ENCODE measurements at places on chromosomes 4 and X.

- no peak for DNase-seq
Measured at GRCh38 chr4:75745161-75745560, 20.8 kb downstream of the USO1 start.

- DNase-seq = no peak
Measured at GRCh38 chrX:132664273-132664672, 175.4 kb upstream of the MBNL3 start.

- no peak for DNase-seq
Measured at GRCh38 chr4:113673450-113673849, 88.1 kb downstream of the CAMK2D start.

- DNase-seq = no peak
Measured at GRCh38 chr4:7383266-7383665, 51.5 kb downstream of the PSAPL1 start.

- DNase-seq = no peak
Measured at GRCh38 chrX:22246620-22247019, 26.1 kb upstream of the CBLL2 start.

DNA sequence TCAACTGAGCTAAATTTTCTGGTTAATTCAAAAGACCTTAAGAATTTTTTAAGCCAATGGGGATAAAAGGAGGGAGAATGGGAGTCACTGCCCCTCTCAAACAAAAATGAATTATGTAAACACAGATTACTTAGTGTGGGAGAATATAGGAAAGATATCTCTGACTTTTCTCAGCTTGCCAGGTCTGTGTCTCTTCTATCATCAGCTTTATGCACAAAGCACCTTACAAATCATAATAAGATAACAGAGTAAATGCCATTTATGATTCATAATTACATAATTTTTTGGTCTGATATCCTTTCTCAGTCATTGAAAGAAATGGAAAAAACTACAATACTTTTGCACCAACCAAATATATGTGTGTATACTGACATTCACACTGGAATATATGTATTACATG lies 604.6 kb upstream of the FAM241A start:
- DNase-seq = no peak

DNA sequence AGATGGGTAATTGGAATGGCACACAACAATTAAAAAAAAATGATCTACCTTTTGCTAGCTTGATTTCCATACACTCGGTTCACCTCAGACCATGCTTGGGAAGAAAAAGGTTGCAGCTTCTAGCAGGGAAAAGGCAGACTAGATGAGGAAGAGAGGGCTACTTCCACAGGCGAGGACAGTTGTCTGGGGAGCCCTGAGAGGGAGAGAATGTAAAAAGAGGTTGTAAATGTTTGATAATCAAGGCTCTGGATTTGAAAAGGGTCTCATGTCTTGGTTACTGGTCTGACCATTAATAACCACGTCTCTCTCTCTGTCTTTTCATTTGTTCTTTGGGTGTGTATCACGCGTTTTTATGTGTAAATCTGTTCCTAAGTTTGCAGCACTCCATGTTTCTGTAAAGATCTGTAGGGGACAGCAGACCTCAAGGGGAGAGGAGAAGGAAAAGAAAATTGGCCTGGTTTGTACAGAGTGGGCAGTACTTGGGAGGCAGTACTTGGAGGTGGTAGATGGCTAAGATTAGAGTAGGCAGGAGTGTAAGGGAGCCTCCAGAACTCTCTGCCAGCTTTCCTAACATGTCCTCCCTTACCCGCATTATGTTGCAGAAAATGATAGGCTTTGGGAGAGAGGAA lies 750 bp downstream of the ARMCX5 start:
- DNase-seq = no peak

DNA sequence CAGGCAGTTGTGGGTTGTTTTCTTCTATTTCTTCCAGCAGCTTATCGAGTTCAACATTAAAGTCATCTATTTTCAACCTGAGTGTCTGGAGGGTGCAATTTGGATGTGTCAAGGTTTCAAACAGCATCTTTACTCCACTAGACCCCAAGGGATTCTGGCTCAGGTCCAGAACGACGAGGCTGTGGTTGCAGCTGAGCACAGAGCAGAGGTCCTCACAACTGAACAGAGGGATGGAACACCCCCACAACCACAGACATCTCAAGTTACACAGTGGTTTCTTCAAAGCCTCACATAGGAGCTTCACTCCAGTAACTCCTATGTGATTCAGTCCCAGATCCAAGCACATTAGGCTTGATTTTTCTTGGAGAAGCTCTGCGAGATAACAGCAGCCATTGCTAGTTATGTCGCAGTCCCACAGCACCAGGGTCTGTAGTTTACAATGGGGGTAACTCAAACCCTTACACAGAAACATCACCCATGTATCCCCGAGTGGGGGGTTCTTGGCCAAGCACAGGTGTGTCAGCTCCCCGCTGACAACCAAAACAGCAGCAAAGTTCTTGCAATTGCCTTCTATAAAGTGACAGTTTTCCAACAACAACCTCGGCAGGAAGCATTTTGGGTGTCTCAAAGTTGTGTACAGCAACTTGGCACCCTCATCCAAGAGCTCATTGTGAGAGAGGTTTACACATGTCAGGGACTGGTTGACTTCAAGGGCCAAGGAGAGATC lies 2.8 kb downstream of the NLRP2B start:
- no peak for DNase-seq

GRCh38 chrX:31747411-31747810 lies 675.6 kb upstream of the FTHL17 start:
- no peak for DNase-seq

DNA sequence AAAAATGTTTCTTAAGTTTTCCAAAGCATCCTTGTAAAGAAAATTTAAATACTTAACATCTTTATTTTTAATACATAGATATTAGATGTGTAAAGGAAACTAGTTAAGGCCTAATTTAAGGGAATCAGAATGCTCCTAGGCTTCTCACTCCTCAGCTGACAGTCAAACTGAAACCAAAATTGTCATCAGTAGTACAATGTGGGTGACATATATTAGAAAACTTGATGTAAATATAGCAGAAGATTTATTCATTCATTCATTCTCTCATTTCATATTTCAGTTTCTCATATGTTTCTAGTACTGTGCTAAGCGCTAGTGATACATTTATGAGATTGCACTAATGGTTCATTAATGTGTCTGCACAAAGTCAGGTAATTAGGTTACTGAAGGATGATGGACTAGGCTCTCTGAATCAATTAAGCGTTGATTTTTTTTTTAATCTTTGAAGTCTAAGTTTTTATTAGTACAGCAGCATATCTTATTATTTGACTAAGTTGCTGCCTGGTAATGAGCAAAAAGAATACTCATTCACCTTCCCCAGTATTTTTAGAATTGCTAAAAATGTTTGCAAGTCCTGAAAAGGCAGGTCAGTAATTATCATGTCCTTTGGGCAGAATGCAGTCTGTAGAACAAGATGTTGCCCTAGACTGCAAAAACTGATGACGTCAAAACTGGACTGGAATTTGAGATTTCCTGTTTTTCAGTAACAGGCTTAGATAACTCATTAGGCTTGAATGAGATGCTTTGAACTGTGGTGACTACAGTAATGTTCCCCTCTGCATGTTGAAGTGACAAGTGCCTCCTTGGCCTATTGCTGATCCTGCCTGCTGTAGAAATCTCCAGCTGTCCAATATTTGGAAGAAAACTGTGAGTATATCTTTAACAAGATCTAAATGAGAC lies 128.7 kb downstream of the ARHGAP24 start:
- peak; percentile 49 for DNase-seq

- no peak for DNase-seq
Measured at GRCh38 chr4:84573385-84574068, 9.4 kb upstream of the CDS1 start.

- DNase-seq = no peak
Measured at GRCh38 chrX:115535421-115535820, 25.6 kb upstream of the PLS3 start.

DNA sequence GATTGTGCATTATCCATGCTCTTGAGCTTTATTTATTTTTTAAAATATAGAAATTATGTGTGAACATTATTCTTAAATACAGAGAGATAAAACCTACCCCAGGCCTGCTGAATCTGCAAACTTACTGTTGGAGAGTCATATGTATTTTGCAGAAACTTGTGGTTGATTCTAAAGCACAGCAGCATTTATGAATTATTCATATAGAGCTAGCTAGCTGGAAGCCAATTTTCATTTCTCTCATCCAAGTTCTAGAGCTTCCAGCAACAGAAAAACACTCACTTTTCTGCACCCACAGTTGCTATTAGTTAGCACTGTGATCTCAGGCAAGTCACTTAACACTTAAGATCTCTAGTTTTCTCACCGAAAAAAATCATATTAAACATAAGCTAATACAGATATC lies 479.5 kb upstream of the FAM47C start:
- DNase-seq = no peak

- no peak for DNase-seq
Measured at GRCh38 chr4:4396628-4397440, 9.9 kb downstream of the NSG1 start.

DNA sequence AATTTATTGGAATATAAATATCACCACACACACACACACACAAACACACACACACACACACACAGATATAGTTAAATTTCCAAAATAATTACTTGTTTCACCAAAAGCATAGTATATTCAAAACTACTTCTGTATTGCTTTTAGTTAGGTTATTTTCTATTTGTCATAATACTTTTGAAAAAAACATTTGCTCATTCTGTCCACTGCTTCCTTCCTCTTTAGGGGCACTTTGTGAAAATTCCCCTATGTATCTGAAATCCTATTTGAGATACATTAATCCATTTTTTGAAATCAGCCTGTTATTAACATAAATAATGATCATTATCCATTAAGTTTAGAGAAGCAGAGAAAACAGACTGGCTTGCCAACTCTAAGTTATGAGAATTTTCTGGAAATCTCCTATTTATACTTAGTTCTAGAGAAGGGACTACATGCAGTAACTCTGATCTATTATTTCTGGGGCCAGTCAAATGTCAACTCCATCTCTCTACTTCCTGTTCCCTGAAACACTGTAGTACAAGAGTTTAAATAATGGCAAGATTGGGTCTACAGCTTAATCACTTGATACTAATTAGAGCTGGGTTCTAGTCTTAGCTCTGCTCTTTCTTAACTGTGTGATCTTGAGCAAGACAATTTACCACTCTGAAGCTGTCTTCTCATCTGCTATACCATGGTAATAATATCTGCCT lies 54.4 kb upstream of the GPR174 start:
- no peak for DNase-seq

DNA sequence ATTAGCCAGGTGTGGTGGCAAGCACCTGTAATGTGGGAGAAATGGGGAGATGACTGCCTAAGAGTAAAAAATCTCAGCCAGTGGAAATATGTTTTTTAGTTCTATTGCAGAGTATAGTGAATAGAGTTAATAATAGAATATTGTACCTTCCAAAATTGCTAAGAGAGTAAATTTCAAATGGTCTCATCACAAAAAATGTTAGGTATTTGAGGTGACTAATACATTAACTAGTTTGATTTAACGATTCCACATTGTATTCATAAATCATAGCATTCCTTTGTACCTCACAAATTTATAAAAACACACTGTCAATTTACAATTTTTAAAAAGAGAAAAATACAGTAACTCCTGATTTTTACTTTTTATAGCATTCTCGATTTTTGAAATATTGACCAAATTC lies 681.5 kb upstream of the EPHA5 start:
- no peak for DNase-seq

DNA sequence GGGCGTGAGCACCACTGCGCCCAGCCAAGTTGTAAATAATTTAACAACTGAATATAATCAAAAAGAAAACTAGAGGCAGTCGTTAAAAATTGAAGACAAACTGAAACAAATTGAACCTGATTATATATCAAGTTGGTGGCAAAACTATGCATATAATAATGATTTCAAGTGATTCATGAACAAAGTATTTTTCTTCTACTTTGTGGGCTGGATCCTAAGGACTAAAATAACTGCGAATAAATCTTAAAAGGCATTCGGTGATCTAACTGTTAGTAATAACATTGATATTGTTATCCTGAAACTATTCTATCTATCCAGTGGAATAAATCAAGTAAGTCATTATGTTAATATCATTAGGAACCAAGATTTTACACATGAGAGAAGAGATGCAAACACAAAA lies 21.2 kb upstream of the USP9X start:
- DNase-seq = no peak

All from DMS153 (cell line).